ENCODE measurements at places on chromosomes 16 and 17. TPM values are rescaled to one million over a fixed set of nuclear protein-coding genes. Genes with fewer than 3 reads are reported as not detected.

The TNS4 gene
- 0.55 TPM for total RNA-seq

The MLKL gene
- total RNA-seq = 0.42 TPM

The CA10 gene
- total RNA-seq = 0.37 TPM

The ADGRG3 gene
- 0.64 TPM for total RNA-seq

DNA sequence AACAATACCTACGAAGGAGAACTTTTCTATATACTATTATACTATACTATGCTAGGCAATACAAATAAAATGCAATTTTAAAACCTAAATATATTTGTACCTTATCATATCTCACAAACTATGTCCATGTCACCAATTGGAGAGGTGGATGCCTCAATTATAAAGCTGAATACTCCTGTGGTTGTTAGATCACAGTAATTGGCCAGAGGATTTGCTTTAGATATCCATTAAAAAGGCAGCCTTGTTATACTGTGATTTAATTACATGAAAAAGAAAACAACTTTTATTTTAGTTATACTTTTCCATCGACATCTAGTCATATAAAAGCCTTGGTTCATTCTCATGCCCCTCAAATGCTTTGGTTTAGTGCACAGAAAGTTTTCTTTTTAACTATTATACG is 129.3 kb downstream of the BRIP1 start:
- H3K27me3 ChIP-seq = no peaks in the 10 kb centered on the region
- no peak for DNase-seq
- H3K4me3 ChIP-seq = no peak overlapping the region
- no peak overlapping the region for H3K27ac ChIP-seq

DNA sequence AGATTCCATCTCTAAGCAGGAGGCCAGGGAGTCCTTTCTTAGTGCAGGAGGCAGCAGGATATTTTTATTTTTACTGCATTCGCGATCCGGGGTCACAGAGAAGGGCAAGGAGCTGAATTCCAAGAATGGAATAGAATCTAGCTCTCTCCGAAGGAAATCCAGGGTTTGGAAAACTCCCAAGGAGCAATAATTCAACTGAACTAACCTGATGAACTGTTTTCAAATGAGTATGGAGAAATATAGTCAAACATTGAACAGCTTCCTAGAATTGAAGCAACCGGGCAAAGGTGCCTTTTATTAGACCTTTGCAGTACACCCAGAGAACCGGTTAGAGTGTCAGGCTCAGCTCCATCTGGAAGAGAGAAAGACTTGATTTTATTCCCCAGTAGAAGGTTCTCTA is 120.7 kb upstream of the MAF start:
- no peaks in the 10 kb centered on the region for H3K27me3 ChIP-seq
- no peak for DNase-seq
- H3K36me3 ChIP-seq = peaks cover 16% of the 10 kb centered on the region

DNA sequence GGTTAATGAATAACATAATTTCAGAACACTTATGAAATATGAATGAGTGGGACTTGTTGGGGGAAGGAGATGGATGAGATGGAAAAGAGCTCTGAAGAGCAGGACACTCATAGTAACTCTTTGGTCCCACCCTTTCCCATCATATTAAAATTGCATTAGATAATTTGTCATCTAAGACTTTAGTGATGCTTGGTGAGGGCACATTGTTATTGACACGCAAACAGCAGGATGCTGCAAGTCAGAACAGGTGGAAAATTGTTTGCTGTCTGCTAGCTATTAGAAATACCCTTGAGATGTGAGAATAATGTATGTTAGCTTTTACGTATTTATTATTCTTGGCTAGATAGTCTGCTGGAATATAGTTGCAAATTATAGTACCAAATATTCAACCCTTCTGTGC is 75.7 kb downstream of the TANC2 start:
- H3K4me3 ChIP-seq = no peak overlapping the region
- no peaks in the 10 kb centered on the region for H3K36me3 ChIP-seq
- H3K27ac ChIP-seq = no peak overlapping the region
- no peaks in the 10 kb centered on the region for H3K27me3 ChIP-seq
- DNase-seq = no peak

DNA sequence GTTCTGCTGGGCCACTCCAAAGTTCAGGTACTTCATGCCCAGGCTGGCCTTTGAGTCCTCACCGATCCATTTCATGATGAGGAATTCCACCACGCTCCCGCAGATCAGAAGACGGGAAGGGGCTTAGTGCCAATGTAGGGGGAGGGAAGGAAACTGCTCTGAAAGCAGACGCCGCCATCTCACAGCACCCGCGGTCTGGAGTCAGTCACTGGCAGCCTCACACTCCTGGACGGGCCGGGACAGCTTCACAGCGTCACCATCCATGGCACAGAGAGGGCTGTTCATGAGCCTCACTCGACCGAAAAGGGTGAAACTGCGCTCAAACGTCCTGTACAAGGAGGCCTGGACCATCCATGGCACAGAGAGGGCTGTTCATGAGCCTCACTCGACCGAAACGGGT is 62.0 kb downstream of the RPH3AL start:
- no peak overlapping the region for H3K4me3 ChIP-seq
- DNase-seq = no peak
- H3K27me3 ChIP-seq = no peaks in the 10 kb centered on the region
- H3K27ac ChIP-seq = no peak overlapping the region
- no peaks in the 10 kb centered on the region for H3K4me1 ChIP-seq

- no peaks in the 10 kb centered on the region for H3K27me3 ChIP-seq
- DNase-seq = peak; percentile 82
- H3K36me3 ChIP-seq = no peaks in the 10 kb centered on the region
- H3K4me1 ChIP-seq = peaks cover 2% of the 10 kb centered on the region
Observed at GRCh38 chr17:34527908-34528470, 51.4 kb upstream of the TMEM132E start.

DNA sequence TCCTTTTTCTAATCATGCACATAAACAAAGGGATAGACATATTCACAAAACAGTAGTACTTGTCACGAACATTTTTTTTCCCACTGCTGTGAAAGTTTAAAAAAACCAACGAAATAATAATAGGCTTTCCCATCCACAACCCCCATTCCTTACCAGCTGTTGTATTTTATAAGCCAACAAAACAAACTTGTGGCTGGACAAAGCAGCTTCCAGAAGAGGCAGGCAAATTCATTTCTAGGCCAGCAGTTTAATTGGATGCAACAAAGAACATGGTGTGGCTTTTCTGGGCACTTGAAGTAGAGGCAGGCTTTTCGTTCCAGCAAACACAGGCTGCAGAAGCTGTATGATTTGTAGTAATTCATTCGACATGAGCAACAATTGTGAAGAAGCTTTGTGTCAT is 56.0 kb upstream of the FAM20A start:
- no peaks in the 10 kb centered on the region for H3K27me3 ChIP-seq
- no peak overlapping the region for H3K4me3 ChIP-seq
- DNase-seq = no peak
- no peak overlapping the region for H3K27ac ChIP-seq

DNA sequence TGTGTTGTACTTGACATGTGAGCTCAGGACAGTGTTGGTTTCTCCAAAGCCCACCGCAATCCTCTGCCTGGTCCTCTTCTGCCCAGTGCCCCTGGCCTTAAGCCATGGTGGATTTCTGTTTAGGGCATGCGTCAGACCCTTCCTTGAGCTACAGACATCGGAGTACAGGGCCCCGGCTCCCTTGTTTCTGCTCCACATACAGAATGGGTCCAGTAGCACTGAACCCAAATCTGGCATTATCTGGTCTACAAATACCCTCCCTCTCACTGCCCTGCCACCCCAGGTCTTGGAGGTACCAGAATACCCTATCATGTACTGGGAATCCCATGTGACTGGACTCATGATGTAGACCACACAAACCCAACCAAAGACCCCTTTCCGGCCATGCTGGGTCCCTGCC is 27.4 kb upstream of the ZNHIT3 start:
- H3K4me1 ChIP-seq = no peaks in the 10 kb centered on the region
- H3K4me3 ChIP-seq = no peak overlapping the region
- no peaks in the 10 kb centered on the region for H3K27me3 ChIP-seq
- no peak overlapping the region for H3K27ac ChIP-seq
- no peaks in the 10 kb centered on the region for H3K36me3 ChIP-seq
- DNase-seq = no peak

DNA sequence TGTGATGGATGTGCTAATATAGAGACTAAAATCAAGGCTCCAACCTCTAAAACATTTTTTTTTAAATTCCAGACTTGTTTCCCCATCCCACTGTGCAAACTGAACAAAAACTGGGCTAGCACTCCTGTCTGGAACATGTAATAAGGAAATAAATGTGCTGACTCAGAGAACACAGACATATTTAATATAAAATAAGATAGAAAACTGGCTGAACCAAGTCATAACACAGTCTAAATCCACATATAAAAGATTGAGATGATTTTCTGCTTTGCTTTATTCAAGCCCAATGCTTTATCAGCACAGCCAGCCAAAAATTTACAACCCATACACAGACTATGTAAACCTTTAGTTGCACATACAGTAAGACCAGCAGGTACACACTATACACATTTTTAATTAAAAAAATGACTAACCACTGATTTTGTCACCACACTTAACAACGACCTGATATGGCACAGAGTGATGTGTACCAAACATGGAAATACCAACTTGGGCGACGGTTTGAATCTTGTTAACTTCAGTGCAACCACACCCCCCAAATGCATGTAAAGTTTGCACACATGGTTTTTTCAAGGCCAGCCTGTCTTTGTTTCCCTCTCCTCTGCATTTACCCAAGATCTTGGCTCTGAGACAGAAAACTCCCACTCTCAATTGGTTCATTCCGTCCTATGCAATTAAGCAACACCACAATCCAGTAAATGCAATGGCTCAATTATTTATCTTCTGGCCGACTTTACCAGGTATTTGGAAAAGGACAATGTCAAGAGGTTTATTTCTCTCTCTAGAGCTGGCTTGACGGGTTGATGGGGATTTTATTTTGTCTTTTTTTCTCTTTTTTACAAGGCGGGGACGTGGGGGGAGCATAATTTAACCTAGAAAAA is 1.2 kb downstream of the STAT3 start:
- H3K4me3 ChIP-seq = peak overlapping the region; percentile 95
- H3K36me3 ChIP-seq = peaks cover 4% of the 10 kb centered on the region
- H3K27me3 ChIP-seq = no peaks in the 10 kb centered on the region
- no peak for DNase-seq

DNA sequence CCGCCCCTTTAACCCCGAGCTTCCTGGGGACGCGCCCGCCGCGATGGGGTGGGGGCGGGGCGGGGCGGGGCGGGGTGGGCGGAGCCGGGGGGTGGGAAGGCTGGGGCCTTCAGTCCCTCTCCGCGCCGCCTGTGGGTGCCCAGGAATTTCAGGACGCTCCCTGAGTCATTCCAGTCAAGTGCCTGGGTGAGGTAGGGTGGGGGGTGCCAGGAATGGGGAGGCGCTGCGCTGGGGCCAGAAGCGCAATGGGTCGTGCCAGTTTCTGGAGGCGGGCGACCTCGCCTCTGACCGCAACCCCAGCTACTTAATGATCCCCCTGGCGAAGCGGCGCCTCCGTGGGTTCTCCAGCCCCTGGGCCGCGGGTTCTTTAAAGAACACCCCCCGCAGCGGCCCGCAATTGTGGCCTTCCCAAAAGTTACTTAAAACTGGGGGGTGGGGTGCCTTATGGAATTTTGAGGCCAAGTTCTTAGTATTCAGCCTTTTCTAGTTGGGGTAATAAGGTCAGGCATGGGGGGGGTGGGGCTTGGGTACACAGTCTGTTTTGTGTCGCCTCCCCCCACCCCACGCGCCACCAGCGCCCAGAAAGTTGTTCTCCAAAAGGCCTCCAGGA is 826 bp upstream of the GSE1 start:
- H3K4me3 ChIP-seq = peak overlapping the region; percentile 75
- peak; percentile 67 for DNase-seq
- H3K27me3 ChIP-seq = no peaks in the 10 kb centered on the region
- no peak overlapping the region for H3K27ac ChIP-seq
- no peaks in the 10 kb centered on the region for H3K36me3 ChIP-seq

DNA sequence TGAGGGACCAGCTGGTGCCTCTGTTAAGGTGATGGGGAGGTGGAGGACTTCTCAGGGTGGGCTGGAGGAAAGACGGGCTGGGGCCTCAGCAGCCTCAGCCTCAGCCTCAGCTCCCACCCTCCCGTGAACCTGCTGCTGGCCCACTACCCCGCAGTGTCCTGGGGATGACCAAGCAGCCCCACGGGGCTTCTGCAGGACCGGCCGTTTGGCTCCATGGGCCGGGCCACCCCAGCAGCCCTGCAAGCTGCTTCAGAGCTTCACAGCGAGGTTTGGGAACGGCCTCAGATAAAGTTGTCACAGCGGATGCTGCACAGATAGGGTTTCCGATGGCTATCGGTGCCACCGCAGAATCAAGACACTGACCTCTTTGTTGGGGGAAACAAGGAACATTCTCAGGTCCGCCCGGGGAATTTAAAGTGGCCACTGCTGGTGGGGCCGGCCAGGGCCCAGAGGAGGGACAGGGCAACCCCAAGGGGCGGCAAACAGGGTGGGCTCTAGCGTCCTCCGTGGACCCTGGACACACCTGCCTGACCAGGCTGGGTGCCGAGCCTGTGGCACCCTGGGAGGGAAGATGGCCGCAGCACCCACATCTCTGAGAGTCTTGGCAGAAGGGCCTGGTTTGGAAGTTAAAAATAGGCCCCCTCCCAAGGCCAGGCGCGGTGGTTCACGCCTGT is 47.8 kb upstream of the ZC3H18 start:
- H3K27ac ChIP-seq = no peak overlapping the region
- no peak for DNase-seq
- no peak overlapping the region for H3K4me3 ChIP-seq
- no peaks in the 10 kb centered on the region for H3K4me1 ChIP-seq
- H3K27me3 ChIP-seq = no peaks in the 10 kb centered on the region
- H3K36me3 ChIP-seq = peaks cover 9% of the 10 kb centered on the region

DNA sequence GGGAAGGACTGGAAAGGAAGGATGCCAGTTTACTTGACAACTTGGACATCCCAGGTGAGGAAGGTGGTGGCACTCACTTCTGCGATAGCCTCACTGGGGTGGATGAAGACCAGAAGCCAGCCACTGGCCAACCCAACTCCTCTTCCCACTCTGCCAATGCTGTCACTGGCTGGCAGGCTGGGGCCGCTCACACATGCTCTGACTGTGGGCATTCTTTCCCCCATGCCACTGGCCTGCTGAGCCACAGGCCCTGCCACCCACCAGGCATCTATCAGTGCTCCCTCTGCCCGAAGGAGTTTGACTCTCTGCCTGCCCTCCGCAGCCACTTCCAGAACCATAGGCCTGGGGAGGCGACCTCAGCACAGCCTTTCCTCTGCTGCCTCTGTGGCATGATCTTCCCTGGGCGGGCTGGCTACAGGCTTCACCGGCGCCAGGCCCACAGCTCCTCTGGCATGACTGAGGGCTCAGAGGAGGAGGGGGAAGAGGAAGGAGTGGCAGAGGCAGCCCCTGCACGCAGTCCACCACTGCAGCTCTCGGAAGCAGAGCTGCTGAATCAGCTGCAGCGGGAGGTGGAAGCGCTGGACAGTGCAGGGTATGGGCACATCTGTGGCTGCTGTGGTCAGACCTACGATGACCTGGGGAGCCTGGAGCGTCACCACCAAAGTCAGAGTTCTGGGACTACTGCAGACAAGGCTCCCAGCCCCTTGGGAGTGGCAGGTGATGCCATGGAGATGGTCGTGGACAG is 4.5 kb downstream of the ZNF646 start:
- no peak overlapping the region for H3K4me3 ChIP-seq
- no peaks in the 10 kb centered on the region for H3K27me3 ChIP-seq
- no peak for DNase-seq

GRCh38 chr17:72977771-72978417 is 114.6 kb downstream of the SLC39A11 start:
- H3K27ac ChIP-seq = no peak overlapping the region
- H3K4me1 ChIP-seq = no peaks in the 10 kb centered on the region
- no peak overlapping the region for H3K4me3 ChIP-seq
